ENCODE measurements at places on chromosomes 13 and 19.
A peak's percentile ranks its signal among the peaks of the same experiment; 100 is the strongest.

DNA sequence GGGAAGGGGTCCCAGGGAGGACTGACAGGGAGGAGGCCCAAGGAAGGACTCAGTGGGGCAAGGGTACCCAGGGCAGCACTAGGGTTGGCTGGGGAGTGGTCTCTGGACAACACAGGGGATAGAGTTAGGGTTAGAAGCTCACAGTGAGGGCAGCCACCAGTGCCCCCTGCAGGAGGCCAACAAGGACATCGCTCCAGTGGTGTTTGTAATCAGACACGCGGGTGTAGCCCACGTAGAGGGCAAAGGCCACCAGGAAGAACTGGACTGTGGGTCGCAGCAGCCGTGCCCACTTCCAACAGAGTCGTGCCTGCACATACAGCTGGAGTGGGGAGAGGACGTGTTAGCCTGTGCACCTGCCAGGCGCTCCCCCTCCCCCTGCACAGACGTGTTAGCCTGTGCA, 9.2 kb downstream of the PLPP2 start:
- DNase-seq: no peak

DNA sequence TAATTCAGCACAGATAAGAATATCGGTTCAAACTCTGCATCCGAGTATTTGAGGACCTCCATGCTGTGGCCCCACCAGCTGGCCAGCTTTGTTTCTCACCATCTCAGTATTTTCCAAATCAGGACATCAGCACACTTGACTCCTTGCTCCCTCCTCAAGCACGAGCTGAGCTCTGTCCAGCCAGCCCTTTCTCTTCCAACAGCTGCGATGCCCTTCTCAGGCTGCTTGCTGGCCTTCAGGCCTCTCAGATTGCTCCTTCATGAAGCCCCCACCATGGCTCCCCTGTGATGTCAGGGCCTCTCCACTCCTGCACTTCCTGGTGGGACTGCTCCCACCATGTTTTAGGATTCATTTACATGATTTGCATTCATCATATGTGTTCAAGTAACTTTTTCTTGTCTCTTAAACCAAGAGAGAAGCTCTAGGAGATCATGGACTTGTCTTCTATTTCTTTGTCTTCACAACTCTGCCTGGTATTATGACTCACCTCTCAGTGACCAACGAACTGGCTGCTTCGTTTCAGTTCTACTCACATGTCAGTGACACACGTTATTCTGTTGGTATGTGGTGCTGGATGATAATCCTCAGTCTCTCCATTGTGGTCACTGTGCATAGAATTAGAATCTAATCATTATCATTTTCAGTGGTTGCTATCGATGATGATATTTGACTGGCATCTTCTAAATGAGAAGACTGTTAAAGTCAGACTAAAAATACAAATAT, 471.7 kb downstream of the EFNB2 start:
- no peak for DNase-seq

- DNase-seq: no peak
Observed at GRCh38 chr13:111389621-111390521, 69.4 kb downstream of the TEX29 start.

DNA sequence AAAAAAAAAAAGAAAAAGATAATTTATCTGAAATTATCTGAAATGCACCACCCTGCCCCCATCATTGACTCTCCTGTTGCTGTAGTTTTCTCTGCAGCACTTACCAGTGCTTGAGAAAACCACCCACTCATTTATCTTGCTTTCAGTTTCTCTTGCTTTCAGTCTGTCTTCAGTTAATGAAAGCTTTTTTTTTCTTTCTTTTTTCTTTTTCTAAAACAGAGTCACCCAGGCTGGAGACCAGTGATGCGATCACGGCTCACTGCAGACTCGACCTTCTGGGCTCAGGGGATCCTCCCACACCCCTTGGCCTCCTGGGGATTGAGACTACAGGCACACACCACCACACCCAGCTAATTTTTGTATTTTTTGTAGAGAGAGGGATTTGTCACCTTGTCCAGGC, 4.3 kb upstream of the ACP5 start:
- no peak for DNase-seq

- DNase-seq: no peak
Observed at GRCh38 chr19:6779206-6779605, 6.7 kb downstream of the VAV1 start.

DNA sequence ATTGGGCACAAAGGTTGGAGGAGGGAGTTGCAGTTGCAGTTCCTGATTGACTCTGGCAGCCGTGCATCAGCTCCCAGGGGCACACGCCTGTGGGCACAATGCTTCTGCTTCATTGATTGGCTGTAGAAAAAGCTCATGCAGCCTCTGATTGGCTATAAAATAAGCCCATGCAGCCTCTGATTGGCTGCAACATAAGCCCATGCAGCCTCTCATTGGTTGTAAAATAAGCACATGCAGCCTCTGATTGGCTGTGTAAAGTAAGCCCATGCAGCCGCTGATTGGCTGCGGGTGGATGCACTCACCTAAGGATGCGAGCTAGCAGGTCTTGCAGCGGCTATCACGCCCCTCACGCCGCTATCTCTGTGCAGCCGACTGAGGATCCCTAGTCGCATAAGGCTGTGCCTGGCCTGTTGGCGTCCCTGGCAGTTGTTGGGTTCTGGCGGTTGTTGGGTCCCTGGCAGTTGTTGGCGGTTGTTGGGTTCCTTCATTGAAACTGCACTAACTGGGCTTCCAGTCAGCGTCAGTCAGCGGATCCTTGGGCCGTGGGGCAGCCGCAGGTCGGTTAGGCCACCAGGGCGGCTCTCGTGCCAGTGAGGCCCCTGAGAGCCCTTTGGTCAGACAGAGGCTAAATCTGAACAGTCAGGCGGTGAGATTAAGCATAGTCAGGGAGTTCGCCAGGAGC, at the start of gene SIGLECL1:
Gene SIGLECL1 (plus strand): TSS at position 295 of the 682 bp plus-strand sequence. CDS start 12,993 bp downstream, outside the sequence.
- no peak for DNase-seq

DNA sequence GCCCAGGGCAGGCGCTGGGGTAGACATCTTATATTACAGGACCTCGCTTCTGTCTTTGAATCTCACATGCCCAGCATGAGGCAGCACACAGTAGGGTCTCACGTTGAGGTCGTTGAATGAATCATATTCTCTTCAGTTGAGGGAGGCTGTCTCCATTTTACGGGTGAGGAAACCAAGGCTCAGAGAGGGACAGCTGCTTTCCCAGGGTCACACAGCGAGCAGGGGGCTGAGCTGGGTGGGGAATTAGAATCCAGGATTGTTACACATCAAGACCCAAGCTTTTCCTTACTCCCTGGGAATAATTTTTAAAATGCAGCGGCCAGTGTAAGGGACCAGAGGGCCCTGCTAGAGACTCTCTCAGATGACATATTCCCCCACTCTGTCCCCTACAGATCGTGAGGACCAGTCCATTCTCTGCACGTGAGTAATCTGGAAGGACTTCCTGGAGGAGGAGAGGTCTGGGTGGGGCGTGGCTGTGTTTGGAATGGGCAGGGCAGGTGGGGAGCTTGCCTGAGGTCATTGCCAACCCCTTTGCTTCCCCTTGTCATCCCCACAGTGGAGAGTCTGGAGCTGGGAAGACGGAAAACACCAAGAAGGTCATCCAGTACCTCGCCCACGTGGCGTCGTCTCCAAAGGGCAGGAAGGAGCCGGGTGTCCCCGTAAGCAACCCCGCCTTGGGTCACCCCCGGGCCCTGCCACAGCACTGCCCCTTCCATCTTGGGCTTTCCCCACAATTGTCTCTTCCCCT, 19.4 kb downstream of the MYH14 start:
- no peak for DNase-seq

GRCh38 chr13:19601749-19602725, 31.4 kb upstream of the MPHOSPH8 start:
- peak; percentile 69 for DNase-seq

- DNase-seq: no peak
Observed at GRCh38 chr13:98348466-98349200, 171.6 kb upstream of the RNF113B start.

- DNase-seq: no peak
Observed at GRCh38 chr13:35992964-35993363, 138.2 kb downstream of the DCLK1 start.
